ENCODE measurements at places on chromosomes 11 and 22. TPM values are rescaled to one million over a fixed set of nuclear protein-coding genes. Genes with fewer than 3 reads are reported as not detected.

GRCh38 chr11:108586600-108586999 lies 7.0 kb downstream of the EXPH5 start:
- no peak for DNase-seq

GRCh38 chr22:50694766-50695420 lies 22.3 kb downstream of the SHANK3 start:
- DNase-seq = no peak

DNA sequence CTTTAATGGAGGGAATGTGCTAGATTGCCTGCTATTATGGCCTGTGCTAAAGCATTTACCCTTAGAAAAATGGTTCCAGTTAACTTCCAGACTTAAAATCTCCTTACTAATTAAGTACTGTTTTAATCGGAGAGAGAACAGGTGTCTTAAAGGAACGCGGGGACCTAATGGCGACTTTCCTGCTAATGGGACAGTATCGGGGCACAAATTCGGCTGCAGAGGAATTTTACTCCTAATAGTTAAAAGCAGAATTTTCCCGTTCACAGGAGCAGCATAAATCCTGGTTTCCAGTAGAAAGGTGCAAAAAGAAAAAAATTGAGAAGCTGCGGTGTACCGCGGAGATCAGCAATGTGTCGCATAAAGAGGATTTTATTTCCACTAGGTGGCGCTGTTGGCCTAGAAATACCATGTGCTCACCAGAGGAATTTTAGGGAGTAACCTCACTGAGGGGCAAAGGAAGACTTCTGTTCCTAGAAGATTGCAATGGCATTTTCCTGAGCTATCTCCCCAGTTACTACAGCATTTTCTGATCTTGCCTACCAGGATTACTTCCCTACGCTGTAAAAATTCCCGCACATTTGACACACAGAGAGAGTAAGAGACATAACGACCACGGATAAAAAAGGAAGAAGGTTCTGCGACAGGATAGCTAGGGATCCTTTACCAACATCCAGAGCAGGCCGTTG lies 44.5 kb downstream of the ZNF280B start:
- DNase-seq = peak; percentile 61

- no peak for DNase-seq
Observed at GRCh38 chr11:34213366-34213765, 107.9 kb downstream of the NAT10 start.

DNA sequence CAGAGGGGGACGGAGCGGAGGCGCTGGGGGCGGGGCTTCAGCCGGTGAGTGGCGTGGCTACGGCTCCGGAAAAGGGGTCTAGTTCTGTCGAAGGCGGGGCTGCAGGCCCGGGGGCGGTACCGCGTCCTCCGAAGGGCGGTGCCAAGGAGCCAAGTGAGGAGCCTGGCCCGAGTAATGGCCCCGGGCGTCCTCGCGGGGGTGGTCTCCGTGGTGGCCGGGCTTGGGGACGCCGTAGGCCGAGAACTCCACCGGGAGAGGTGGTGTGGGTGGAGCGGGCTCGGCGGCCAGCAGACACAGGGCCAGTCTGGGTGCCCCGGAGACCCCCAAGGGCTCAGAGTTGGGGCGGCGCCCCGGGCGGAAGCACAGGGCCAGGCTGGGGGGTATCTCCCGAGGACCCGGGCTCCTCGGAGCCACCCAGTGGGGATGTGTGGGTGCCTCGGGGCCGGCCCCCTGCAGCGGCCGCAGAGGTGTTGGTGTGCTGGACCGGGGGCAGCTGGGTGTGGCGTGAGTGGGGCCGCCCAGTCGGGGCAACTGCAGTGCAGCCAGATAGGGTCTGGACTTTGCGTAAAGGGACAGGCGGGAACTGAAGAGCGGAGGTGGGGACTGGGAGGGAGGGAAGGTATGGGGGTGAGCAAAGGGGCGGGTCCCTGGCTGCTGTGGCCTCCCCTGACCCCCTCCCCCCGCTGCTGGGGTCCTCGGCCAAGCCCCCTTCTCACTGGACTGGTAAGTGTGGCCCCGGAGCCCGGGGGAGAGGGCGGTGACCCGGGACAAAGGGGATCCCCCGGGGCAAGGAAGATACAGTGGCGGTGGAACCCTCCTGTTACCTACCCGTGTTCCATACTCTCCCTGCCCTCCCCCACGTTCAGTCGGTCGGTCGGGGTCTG lies 838 bp downstream of the FKBP2 start:
- no peak for DNase-seq

DNA sequence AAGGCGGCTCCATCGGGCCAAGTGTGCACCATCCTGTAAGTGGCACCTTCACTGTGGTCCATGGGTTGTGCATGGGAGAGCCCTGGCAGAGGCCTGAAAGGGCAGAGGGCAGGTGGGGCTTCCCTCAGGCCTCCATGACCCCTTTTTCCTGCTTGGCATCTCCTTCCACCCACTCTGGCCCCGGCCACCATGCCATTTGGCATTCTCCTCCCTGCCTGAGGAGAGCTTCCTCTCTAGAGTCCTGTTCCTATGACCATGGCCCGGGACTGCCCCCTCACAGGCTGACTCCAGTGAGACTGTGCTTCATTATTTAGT lies 4.9 kb downstream of the OTOG start:
- no peak for DNase-seq

GRCh38 chr11:131063638-131064037 lies 147.4 kb upstream of the SNX19 start:
- no peak for DNase-seq

Gene PPP1R14B
- 85.8 TPM for polyA plus RNA-seq

Gene PGA5
- not detected for polyA plus RNA-seq

Gene SERPING1
- polyA plus RNA-seq = 133 TPM

Data from renal cortex interstitium (tissue), 15 donors.